ENCODE measurements at places on chromosomes 13 and 19.

DNA sequence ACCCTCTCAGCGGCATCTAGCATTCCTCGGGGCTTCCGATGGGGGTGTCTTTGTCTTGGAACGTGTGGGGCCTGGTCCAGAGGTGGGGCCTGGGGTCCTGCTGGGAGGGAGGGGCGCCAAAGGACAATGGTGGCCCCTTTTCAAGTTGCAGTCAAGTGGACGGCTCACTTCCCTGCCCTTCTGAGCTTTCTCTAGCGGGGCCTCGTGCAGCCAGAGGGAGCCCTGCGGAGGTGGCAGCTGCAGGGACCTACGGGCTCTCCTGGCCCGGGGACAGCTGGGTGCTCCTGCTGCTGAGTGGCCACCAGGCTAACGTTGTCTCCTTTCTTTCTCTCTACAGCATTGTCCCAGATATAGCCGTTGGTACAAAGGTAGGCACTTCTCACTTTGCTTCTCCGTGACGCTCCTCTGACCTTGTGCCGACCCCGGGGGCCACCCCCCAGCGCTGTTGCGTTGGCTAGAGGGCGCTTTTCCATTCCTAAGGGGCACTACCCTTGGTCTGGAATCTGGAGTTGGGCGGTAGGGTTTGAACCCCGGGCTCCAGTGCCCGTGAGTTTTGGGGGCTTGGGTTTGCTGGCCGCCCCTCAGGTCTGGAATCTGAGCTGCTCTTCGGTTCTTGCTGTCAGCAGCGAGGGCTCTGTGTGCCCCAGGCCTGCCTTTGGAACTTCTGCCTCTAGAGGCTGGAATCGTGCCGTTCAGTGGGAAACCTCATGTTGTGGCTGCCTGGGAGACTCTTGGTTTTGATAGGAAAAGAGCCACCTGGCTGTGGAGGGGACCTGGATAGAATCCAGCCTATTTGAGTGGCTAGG, 2.0 kb downstream of the PTBP1 start:
- no peak for DNase-seq

- no peak for DNase-seq
Measured at GRCh38 chr13:47258384-47258783, 361.5 kb upstream of the HTR2A start.

- no peak for DNase-seq
Measured at GRCh38 chr13:94996445-94996844, 284.1 kb upstream of the SOX21 start.

DNA sequence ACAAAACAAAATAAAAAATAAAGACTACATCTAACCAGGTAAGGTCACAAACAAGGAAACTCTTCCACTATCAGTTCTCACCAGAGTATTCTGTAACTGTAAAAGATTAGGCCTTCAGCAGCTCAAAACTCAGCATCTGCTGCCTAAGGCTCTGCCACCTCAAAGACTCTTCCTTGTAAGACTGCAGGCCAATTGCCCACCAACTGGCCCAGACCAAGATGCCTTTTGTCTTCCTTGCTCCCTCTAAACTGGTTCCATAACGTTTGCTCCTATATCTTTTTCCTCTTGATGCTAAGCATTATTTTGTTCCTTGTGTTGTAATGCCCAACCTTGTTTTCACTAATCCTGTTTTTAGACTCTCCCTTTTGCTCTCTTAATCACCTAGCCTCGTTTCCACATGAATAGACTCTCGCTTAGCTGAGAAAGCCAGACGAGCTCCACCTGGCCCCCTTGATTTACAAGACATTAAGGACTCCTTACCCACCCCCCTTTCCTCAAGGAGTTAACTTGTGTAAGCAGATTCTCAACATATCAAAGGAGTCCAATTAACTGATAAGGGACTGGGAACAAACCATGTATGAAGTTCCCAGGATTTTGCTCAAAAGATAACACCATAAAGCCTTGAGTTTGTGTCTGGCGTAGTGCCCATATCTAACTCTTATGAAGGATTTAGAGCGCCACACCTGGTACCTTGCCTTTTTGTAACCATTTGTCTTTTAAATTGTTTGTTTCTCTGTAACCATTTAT, 1.5 kb downstream of the ZNF814 start:
- DNase-seq: no peak

DNA sequence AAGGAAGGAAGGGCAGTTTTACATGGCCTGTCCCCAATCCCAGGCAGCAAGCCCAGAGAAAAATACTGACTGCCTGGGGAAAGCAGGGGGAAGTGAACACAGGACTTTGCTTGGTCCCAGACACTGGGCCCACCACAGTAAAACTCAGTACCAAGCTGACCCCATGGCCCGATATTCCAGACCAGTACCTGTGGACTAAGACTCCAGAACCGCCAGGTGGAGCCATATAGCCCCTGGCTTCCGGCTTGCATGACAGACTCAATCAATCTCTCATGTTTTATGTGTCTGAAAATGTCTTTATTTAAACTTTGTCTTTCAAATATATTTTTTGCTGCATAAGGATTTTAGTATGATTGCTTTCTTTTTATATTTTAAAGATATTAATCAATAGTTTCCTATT, 767.9 kb upstream of the SLITRK6 start:
- DNase-seq: no peak

DNA sequence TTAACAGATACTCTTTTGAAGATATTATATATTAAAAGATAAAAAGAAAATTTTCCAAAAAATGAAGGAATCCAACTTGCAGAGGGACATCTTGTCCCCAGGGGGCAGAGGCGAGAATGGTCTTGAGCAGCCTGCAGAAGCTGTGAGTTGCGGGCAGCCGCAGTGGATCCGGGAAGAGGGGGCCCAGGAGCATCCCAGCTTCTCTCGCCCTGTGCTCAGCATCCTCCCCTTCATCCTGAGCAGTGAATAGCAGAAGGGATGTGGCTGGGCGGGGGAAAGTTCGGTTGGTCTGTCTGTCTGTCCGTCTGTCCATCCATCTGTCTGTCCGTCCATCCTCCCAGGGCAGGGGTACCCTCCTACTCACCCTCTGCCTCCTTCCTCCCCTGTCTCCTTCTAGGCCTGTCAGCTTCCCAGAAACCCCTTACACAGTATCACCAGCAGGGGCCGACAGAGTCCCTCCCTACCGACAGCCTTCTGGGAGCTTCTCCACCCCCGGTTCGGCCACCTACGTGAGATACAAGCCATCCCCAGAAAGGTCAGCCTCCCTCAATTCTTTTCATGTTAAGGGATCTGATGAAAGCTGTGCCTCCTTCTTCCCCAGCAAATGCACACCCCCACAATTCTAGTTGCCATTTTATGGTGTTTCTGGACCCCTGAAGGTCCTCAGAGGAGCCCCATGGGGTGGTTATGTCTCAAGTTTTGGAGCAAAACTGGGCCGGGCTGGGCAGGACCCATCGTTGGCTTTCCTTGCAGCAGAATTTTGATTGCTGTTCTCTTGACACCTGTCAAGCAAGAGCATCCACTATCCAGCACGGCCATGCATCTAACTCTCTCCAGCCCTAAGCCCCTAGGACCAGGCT, 81.6 kb downstream of the DPF1 start:
- DNase-seq: peak; percentile 65

GRCh38 chr19:38989066-38989605, 13.6 kb upstream of the FBXO17 start:
- no peak for DNase-seq
